ENCODE measurements at places on chromosomes 6 and 20.

DNA sequence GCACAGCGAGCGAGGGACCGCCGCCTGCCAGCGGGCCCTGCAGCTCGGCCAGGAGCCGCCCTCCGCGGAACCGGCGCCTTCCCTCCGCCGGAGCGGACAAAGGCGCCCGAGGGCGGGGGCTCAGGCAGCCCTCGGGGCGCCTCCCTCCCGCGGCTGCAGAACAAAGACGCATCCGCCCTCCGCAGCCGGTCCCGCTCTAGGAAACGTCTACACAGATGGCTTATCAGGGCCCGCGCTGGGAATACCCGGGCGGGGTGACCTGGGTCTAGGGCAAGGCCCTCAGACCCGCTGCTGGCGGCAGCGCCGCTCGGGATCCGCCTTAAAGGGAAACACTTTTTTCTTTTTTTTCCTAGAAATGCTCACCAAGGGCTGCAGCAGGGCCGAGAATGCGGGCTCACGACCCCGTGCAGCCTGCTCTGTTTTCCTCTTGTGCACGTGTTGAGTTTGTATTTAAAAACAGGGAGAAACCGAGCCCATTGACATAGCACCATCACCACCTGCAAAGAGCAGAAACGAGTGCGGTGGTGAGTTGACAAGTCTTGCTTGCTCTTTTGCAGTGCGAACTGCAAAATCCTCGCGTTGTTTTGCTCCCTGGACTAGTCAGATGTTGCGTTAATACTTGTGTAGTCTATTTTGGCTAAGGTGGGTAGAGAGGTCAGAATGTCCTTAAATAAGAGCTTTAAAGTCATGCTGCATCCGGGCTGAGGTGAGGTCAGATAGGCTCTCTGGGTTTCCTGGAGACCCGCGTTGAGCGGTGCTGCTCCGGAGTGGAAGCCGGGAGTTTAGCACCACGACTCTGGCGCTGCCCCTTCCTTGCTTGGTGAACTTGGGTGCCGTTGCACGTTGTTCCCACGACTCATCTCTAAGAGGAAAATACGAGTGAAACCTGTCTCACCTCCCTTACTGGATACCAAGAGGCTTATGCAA lies 1.1 kb upstream of the RPS6KA2 start:
- peak; percentile 42 for DNase-seq

DNA sequence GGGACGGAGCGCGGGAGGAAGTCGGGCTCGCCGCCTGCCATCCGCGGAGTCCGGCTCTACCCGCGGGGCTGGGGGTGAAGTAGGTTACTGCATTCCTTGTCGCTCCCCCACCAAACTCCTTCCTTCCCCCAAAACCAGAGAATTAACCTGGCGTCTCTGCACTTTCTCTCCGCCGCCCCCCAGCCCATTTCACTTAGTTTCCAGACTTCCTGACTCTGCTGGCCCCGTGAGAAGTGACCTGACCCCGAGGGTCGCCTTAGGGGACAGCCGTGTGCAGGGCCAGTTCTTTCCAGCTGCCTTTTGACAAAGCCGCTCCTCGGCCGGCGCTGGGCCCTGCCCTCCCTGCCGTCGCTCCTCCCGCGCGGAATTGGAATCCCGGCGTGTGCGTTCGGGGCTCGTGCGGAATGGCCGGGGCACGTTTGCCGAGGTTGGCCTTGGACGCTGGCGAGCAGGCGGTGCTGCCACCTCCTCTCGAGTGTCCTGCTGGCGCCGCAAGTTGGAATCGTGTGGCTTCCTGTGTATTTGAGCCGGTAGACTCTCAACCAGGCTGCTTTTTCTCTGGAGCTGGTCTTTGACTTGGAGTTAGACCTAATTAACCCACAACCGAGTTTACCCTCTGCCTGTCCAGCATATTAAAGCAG lies 650 bp downstream of the DCBLD1 start:
- peak; percentile 19 for DNase-seq

- DNase-seq: no peak
These were observed 1075.6 kb downstream of the HACE1 start for GRCh38 chr6:103784117-103784516.

- DNase-seq: no peak
These were observed 140.8 kb downstream of the SLC16A10 start for GRCh38 chr6:111228094-111228493.

- peak; percentile 68 for DNase-seq
These were observed at the start of gene SNPH for GRCh38 chr20:1266167-1266973. TSS of gene SNPH (plus strand) at chr20:1266294. CDS start at chr20:1296240, 29,946 bp downstream.

GRCh38 chr6:8047541-8048292 lies 16.5 kb downstream of the BLOC1S5 start:
- no peak for DNase-seq

DNA sequence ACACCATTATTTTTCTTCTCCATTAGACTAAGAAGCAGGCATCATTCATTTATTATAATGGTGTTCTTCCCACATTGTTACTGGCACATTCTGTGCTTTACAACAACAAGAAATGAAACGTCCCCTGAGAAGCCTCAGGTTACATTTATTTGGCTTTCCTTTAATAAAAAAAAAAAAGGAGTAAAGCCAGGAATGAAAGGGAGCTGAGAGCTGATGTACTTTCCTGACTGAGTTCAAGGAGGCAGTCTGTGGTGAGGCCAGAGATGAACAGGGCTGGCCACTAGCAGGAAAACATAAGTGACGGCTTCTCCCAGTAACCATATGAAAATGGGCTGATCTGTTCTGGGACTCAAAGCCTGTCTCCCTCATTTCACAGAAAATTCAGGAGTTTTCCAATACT lies 742.1 kb downstream of the MAFB start:
- DNase-seq: no peak

DNA sequence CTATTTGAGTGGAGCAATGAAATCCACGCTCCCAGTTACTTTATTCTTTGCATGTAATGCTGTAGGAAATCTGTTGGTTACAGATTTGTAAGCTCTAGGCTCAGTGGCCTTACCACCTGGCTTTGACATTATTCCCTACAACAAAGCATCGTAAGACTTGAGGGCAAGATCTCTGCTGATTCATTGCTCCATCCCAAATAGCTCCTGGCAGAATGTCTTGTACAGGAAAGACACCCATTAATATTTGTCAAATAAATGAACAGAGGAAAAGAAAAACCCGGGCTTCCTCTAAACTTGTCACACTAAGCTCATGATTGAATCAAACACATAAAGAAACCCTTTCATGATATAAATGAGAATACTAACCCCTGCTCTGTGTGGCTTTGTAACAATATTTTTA lies 357.5 kb upstream of the RNF217 start:
- DNase-seq: no peak

DNA sequence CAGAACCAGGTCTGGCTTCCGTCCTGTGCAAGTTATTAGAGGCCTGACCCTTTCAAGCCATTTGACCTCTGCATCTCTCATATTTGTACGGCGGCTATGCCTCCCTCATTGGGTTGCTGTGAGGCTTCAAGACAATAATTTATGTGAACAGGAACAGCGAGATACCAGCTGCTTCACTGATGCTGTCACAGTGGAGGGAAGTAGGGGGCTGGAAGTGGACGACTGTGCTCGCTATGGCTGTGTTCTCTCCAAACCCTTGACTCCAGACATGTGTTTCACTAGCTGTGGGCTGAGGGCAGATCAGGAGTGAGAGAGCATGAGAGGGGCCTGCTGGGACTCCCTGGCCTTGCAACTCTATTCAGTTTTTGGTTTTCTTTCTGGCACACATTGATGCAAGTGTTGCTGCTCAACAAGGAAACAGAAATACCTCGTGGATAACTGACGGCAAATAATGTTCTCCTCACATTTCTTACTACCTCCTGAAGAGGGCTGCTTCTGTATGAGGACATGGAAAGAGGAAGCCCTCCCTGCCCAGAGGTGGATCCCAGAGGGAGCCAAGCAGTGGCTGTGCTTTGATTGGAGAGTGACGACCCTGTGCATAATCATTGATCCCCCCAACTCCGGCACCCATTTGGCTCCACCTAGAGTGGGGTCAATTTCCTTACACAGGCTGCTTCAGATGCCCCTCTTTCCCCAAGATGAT lies 34.7 kb upstream of the SCP2D1 start:
- DNase-seq: no peak

- no peak for DNase-seq
These were observed 50.7 kb upstream of the PLCG1 start for GRCh38 chr20:41086402-41087324.

GRCh38 chr6:135657207-135657606 lies 159.7 kb upstream of the AHI1 start:
- peak; percentile 14 for DNase-seq

DNA sequence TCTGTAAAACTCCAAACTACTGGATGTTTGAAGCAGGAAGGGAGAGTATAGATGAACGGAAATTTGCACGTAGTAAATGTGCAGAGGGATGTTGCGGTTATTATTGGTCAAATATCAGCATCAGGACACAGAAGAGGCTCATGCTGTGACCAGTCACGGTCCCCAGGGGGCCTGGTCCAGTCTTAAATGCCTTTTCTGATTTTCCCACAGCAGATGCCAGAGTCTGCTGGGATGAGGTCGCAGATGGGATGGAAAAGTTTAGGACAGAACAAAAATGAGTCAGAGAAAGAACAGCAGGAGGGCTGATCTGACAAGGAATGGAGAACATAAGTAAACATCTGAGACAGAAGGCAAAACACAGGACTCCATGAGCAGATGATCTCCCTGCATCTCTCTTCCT lies 11.7 kb upstream of the SIRPG start:
- DNase-seq: no peak

DNA sequence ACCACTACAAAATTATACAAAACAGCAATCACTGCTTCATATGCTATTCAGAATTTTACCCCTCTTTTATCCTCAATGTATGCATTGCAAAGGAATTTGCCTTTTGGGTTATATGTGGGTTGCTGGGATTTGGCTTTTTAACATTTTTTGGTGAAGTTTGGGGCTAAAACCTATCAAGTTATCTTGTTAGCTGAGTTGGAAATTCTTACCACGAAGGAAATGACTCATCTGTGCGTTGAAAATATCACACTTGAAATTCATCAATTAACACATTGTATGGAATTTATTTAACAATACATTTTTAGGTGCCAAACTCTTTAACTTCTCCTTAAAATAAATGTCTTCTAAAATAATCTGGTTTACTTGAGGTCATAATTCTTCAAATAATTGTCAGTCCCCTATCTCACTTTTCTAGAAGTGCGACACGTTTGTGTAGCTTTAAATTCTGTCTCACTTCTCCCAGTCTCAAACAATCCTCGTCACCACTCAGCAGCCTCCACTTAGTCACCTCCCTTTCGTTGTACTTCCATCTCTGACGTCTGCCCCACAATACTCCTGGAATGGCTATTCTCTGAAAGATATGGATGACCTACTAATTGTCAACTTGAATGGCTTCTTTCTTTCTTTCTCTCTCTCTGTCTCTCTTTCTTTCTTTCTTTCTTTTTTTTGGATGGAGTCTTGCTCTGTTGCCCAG lies 88.5 kb downstream of the PHACTR1 start:
- no peak for DNase-seq

- no peak for DNase-seq
These were observed 5.1 kb upstream of the MBOAT1 start for GRCh38 chr6:20217324-20217855.

DNA sequence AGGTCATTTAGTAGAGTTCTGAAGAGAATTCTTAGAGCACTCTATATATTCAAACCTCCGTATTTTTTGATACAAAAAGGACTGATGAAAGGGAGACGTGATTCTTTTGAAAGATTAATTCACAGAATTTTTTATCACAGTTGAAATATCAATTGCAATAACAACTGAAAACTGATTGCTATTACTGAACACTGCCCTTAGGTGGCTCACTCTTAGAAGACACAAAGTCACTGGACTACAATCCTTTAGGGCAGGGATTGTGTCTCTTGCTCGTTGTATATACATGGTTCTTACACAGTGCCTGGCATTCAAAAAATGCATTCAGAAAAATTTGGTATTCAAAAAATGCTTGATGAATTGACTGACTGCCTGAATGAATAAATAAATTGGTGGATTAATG lies 17.1 kb upstream of the CALHM6 start:
- DNase-seq: no peak

- DNase-seq: peak; percentile 30
These were observed 7.5 kb upstream of the GGTLC1 start for GRCh38 chr20:23995905-23996666.

DNA sequence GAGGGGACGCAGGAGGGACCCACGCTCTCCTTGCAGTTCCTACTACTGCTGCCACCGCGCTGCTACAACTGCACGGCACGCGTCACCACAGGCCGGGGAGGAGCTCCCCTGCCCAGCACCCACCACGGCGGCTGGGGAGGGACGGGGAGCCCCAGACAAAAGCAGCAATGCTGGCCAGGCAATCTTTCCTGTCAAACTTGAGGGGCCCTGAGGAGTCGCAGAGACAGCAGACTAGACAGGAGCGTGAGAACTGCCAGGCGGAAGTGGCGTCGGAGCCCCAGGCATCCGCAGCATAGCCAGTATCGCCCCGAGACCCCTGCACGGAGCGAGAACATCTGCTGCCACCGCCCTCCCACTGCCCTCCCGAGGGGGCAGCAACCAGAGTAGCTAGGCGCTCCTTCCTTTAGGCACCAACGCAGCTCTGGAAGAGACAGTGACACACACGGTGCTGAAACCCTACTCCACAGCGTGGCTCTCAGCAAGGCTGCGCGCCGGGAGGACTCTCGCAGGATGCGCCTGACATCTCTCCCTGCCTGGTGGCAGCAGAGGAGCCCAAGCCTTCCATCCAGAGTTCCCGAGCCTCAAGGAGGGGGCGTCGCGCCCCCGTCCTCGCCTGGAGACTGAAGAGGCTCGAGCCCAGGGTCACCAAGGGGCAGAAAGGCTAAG lies 2.2 kb downstream of the TAF4 start:
- peak; percentile 25 for DNase-seq

- DNase-seq: peak; percentile 42
These were observed 26.8 kb upstream of the RPP40 start for GRCh38 chr6:5030596-5031136.

- no peak for DNase-seq
These were observed 47.4 kb downstream of the GMDS start for GRCh38 chr6:2197984-2198383.

- no peak for DNase-seq
These were observed 31.4 kb downstream of the HIVEP2 start for GRCh38 chr6:142913511-142914047.

GRCh38 chr6:147869201-147869600 lies 360.7 kb downstream of the SAMD5 start:
- no peak for DNase-seq

DNA sequence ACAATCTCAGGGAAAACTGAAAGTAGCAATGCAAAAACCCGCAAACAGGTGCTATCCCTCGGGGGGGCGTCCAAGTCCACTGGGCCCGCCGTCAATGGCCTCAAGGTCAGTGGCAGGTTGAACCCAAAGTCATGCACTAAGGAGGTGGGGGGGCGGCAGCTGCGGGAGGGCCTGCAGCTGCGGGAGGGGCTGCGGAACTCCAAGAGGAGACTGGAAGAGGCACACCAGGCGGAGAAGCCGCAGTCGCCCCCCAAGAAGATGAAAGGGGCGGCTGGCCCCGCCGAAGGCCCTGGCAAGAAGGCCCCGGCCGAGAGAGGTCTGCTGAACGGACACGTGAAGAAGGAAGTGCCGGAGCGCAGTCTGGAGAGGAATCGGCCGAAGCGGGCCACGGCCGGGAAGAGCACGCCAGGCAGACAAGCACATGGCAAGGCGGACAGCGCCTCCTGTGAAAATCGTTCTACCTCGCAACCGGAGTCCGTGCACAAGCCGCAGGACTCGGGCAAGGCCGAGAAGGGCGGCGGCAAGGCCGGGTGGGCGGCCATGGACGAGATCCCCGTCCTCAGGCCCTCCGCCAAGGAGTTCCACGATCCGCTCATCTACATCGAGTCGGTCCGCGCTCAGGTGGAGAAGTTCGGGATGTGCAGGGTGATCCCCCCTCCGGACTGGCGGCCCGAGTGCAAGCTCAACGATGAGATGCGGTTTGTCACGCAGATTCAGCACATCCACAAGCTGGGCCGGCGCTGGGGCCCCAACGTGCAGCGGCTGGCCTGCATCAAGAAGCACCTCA lies 166.3 kb downstream of the DTNBP1 start:
- no peak for DNase-seq

Data from NCI-H510A (cell line).